CD4-positive, alpha-beta T cell treated with Interleukin-15 for 4 hours (primary cell): ENCODE measurements at places on chromosomes 7 and 10.

GRCh38 chr10:120818301-120818700, 32.9 kb upstream of the WDR11 start:
- DNase-seq = no peak

DNA sequence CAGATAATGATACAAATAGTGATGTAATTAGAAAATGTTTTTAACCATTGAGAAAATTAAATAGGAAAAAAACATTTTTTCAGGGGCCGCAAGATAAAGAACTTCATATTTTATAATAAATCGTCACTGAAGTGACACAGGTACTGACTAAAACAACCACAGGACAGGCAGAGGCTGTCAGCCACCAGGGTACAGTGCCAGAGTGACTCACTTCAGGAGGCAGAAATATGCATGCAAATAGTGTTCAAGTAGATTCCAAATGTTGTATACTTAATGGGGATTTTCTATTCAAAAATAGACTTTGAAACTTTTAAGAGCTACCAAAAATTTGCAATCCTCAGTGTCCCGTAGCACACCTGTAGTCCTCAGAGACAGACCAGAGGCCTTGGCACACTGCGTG, 68.6 kb downstream of the FRMPD2 start:
- DNase-seq = no peak

- DNase-seq = no peak
Observed at GRCh38 chr10:50470345-50470744, 153.4 kb downstream of the SGMS1 start.

DNA sequence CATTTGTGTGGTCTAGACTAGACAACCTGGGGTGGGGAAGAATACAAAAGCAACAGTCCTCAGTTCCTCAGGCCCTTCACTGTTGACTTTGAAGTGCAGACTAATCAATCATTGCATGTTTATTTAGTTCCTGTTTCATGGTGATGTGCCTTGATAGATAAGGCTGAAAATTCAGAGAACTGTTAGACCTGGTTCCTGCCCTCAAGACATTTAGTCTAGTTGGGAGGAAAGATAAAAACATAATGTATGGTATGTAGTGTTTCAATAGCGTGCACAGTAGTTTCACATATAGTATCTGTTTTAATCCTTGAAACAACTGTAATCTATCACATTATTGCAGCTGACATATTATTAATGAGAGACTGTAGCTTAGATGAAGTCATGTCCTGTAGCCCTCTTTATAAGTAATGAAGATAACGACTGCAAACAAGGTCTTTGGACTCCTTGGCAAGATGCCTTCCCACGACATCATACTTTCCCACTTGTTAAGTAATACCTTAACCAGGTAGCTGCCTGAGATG, 124.0 kb downstream of the CELF2 start:
- peak; percentile 37 for DNase-seq

- no peak for DNase-seq
Observed at GRCh38 chr7:86282014-86282682, 361.6 kb upstream of the GRM3 start.

DNA sequence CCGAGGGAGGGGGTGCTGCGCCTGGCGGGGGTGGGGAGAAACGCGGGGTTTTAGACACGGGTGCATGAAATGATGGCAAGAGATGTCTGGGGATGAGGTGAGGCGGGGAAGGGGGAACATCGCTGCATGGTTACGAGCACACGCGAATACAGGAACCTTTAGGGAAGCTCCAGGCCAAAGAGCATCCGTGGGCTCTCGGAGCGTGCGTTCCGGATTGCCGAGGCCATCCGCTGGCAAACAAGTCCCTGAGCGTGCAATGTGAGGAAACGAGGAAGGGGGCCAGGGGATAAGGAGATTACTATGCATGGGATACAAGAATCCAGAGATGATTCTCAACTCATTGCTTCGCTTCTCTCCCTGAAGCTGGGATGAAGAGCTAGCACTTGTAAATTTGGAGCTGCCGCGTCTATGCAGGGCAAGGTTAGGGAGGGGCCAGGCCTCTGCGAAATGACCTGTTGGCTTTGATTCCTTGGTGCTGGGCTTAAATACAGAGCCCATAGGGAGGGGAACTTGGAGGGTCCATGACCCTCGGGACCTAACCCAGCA, 520 bp upstream of the WNT2 start:
- DNase-seq = no peak

DNA sequence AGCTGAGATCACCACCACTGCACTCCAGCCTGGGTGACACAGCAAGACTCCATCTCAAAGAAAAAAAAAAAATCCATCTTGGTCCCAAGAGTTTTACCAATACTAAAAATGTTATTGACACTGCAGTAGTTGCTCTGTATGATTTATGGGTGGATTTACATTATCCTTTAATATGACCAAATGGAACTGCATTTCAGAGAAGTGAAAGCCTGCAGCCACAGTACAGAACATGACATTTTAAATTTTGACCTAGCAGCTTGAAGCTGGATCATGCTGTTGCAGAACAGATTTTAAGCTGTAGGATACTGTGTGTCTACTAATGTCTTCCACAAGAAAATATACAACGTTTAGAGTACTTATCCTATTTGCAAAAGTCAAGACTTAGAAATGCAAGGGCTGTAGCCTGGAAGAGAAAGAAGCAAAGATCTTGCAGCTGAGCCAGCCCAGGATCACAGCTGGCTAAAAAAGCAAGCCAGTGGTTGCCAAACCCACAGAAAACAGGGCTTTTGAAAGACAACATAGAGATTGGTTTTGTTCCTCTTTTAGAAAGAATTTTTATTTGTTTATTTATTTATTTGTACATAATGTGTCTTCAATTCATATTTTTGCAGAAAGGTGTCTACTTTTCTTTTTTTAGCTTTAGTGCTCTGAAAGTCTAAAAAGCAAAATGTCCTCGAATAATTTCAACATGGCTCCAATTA, 55.2 kb upstream of the WNT16 start:
- no peak for DNase-seq

DNA sequence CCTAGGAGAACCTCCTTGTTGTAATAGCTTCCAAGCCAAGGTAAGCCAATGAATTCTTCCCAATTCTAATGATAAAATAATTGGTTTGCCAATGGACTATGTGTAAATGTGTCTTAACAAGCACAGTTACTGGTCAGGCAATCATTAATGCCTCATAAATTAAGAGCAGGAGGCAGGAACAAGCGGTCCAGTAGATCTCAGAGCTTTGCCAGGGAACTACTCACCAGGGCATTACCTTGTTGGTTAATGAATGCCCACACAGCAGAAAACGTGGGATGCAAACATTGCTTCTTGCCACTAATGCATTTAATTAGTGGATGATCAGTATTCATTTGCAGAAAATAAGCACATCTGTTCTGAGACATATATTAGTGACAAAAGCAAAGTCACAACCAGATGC, 26.7 kb upstream of the ZNF800 start:
- DNase-seq = no peak

GRCh38 chr7:40836218-40836617, 701.4 kb downstream of the SUGCT start:
- no peak for DNase-seq

DNA sequence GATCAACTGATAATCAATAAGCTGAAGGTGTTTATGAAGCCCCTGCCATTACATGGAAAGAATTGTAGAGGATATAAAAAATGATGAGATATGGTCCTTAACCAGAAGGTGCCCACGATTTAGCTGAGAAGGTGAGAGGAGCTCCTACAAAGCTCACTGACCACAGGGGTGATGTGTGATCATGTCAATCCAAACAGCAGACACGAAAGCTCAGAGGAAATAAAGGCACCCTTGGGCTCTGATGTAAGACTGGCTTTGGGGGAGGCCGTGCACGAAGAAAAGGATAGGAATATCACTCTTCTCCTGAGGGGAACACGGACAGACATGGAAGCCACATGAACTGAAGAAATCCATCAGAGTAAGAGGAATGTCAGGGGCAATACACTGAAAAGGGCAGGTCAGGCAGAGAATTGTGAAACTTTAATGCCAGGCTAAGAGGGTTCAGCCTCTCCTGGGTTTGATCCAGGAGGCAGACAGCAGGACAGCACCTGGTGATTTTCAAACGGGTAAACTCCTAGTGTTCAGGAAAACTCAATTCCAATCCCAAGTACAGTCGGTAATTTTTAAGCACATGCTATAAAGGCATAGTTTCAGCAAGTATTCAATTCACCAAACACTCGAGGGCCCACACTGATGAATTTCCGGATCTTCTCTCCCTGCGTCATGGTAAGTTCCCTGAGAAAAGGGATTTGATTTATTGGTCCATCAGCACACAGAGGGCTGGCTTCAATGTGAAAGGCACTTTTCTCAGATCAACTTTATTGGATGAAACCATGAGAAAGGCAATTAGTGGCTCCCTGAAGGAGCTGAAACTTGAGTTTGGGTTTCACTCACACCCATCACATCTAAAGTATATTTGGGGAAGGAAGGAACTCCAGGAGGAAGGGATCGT, 163.8 kb downstream of the PRPF18 start:
- DNase-seq = no peak

DNA sequence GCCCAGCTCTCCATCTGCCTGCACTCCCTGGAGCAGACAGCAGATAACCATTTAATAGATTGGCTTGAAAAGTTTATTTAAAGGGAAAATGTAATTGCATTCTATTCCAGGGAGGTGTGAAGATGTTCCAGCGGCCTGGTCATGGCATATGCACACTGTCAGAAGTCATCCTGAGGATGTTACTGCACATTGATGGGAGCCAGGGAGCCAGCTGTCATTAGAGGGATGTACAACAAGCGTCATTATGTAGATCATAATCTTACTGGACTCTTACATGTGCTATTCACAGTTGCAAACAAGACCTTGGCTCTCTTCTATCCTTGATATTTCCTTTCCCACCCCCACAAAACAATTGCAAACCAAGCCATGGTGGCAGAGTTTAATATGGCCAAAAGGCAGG, 65.4 kb downstream of the FAM204A start:
- no peak for DNase-seq

DNA sequence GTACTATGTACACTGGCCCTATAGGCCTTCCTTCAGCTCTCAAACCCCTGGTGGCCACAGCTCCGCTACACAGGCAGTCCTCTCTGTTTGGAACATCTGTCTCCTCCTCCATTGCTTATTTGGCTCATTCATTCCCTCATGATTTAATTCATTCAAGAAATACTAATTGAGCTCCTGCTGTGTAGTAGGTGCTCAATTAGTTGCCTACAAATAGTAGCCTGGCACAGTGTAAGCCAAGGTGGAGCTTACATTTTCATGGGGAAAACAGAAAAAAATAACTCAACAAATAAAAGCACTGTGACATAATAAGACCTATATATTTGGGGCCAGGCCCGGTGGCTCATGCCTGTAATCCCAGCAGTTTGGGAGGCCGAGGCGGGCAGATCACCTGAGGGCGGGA, 3.4 kb upstream of the FIS1 start:
- no peak for DNase-seq

DNA sequence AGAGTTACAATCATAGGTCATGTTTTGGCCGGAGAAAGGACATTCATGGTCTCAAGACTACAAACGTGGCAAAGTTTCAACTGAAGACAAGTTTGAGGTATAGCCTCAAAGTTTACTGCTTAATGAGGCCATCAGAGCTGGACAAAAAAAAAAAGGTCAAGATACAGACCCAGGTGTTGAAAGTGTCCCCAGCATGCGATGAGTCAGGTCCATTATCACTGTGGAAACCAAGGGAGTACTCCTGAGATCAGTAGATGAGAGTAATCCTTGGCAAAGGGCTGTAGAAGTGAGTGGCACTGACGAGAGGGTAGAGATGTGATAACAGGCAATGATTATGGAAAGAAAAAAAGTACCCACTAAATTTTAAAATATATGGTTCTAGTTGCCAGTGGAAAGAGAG, 80.1 kb upstream of the LRRN3 start:
- no peak for DNase-seq

- DNase-seq = no peak
Observed at GRCh38 chr10:76070916-76071315, 639.5 kb downstream of the LRMDA start.

GRCh38 chr7:151207315-151207714, 3.0 kb downstream of the H2BK1 start:
- no peak for DNase-seq

- no peak for DNase-seq
Observed at GRCh38 chr7:98209166-98209920, 1.9 kb upstream of the BHLHA15 start.

- DNase-seq = no peak
Observed at GRCh38 chr7:127812540-127812939, 160.5 kb downstream of the SND1 start.

- no peak for DNase-seq
Observed at GRCh38 chr7:16462431-16462889, 3.1 kb downstream of the SOSTDC1 start.

DNA sequence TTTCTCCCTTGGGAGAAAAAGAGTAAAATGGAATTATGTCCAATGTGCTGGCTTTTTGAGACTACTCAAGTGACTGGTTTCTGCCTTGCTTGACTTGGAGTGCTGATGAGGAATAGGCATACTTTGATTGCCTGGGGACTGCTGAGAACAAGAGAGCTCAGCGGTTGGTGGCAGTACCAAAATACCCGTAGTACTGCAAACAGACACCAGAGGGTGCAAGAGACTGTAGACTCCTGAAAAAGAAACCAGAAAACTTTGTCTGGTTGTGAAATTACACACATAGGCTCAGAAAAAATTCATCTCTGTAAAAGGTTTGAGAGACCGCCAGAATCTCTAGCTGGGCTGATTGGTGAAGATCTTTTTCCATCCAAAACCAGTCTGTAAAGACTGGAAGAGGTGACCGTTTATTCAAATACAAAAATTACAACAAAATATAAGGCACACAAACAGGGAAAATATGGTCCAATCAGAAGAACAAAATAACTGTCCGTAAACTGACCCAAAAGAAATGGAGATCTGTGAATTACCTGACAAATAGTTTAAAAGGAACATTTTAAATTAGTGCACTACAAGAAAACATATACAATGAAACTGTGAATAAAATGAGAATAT, 18.5 kb downstream of the BICC1 start:
- peak; percentile 40 for DNase-seq

DNA sequence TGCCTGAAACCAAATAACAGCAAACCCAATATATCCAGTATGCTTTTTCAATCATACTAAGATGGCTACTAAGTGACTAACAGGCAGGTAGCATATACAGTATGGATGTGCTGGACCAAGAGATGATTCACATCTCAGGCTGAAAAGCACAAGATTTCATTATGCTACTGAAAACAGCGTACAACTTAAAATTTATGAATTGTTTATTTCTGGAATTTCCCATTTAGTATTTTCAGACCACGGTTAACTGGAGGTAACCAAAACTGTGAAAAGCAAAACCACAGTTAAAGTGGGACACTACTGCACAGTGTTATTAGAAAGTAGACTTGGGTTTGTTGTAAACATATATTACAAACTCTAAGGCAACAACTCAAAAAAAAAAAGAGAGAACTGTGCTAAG, 91.5 kb downstream of the KMT2C start:
- DNase-seq = peak; percentile 22

DNA sequence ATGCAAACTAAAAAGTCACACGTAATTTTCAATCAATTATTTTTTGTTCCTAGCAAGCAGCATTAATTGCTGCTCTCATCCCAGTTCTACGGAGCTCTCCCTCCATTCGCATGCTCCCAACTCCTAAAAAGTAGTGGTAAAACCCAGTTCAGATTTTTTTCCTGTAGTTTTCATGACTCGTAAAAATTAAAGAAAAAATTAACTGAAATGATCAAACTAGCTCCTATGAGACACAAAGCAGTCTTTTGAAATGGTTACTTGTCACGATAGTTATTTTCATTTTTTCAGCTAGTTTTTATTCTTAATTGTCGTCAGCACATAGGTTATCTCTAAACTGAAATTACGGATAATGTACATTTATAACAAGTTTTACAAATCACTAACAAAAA, 1.8 kb downstream of the HNRNPA2B1 start:
- no peak for DNase-seq
